Activated CD4-positive, CD25-positive, alpha-beta regulatory T cell treated with anti-CD3 and anti-CD28 coated beads, Interleukin-2, amount 50 U/mL, for 16 hours (primary cell): ENCODE measurements at places on chromosomes 2 and 18.

DNA sequence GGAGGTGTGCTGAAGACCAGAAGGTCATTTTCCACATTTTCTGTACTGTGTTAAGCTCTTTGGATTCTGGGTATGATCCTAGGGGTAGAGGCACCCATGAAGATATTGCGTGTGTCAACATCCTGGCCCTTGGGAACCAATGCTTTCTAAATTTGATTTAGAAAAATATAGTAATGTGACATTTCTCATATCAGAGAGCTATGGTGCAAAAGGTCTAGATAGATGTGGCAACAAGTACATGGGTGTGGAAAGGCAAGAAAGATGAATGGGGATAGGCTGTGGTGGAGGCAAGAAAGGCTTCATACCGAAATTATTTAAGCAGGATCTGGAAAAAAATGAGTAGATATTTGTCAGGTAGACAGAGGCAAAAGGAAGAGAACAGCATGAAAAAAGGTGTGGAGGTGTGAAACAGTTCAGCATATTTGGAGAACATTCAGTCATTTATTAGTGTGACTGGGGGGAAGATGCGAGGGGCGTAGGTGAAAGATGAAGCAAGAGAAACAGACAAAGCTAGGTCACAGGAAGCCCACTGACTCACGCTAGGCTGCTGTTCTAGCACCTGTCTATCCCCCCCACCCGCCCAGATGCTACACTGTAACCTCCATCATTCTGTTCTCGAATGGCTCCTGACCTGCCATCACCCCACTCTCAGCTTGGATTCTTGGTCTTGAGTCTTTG lies 11.7 kb downstream of the DOK1 start:
- DNase-seq: no peak

- no peak for DNase-seq
Measured at GRCh38 chr2:236888794-236889780, 196.6 kb upstream of the COPS8 start.

- DNase-seq: no peak
Measured at GRCh38 chr2:23385748-23386338, 864 bp downstream of the KLHL29 start.

DNA sequence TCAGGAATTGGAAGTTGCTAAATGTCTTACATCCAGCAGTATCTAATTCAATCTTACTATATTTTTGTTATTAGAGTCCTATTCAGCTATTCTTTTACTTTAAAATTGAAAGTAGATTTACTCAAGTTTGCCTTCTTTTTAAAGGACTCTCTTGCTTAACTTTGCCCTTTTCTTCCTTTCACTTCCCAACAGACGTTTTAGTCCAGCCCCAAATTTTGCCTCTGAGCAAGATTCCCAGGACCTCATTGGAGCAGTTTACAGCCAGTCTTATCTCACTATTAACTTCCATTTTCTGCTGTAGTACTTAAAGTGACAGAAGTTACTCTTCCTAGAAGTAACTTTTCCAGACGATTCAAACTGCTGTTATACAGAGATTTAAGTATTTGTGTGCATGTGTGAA lies 1.7 kb upstream of the PRKD3 start:
- no peak for DNase-seq

DNA sequence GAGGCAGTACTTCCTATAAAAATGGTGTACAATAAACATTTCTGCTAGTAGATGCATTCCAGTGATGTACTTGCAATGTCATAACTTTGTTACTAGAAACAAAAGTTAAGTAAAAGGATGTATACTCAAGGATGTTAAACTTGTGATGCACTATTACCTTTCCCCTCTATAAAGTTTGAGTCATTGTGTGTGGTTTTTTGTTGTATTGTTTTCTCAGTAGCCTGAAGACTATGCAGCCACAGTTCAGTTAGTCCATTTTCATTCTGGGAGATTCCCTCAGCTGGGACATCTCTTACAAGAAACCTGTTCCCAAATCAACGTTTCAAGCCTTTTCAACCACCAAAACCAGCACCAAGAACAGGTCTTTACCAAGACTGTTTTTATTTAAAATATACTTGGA lies 5.6 kb downstream of the ATP5MC3 start:
- DNase-seq: no peak

DNA sequence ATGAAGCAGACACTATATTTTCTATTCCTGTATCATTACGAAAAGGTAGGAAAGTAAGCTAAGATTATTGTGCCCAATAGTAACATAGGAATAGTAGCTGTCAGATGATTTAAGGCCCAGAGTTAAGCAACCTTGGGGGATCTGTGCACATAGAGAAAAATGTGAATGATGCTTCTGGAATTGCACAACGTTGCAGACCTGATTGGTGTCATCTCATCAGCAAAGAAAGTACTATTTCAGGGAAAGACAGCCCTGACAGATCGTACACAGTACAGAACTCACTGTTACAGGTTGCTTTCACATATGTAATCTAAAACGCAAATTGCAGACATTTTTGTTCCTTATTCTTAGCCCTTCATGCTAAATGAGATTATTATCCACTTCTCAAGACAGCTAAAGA lies 535.9 kb downstream of the TRIB2 start:
- no peak for DNase-seq

DNA sequence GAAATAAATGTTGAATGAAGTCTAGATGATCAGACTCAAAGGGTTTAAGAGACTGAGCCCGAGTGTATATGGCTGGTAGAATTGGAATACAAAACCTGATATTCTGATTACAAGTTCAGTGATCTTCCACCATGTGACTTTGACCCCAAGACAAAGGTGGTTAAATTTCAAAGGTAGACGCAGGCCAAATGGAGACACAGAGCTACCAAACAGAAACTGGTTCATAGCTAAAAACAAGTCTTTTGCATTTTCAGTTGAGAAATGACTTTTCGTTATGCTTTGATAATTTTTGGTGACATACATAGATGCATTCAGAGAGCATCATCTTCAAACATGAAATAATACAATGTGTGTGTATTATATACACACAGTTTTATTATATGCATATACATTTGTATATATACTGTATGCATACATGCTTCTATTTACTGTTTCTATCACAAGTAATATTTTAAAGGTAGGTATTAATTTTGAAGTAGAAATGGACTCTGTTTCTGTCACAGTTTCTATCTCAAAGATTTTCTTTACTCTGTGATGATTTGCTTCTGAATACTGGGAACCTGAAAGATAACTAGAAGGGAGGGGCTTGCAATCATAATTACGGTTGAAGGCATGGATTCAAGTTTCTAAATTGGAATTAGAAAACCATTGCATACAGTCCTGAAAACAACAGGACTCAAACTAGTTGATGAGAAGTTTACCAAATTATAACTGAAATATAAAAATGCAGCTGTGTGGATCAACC lies 142.3 kb downstream of the ABCA12 start:
- no peak for DNase-seq

- DNase-seq: no peak
Measured at GRCh38 chr2:161606327-161606726, 17.9 kb upstream of the SLC4A10 start.

DNA sequence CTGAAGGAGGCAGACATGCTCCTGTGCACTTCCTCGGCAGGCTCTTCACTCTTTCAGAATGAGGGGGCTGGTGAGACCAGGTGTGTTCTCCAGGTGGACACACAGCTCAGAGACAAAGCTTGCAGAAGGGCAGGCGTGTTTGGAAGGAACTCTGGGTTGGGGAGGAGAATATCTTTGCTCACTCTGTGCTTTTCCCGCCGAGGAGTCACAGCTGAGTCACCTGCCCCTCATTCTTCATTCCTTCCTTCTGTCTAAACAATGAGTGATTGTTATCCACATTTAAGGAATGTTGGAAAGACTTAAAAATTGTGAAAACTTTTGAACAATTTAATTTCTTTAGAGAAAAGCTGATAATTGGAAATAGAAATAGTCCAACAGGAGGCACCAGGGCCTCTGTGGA lies 126.3 kb upstream of the TPO start:
- no peak for DNase-seq

DNA sequence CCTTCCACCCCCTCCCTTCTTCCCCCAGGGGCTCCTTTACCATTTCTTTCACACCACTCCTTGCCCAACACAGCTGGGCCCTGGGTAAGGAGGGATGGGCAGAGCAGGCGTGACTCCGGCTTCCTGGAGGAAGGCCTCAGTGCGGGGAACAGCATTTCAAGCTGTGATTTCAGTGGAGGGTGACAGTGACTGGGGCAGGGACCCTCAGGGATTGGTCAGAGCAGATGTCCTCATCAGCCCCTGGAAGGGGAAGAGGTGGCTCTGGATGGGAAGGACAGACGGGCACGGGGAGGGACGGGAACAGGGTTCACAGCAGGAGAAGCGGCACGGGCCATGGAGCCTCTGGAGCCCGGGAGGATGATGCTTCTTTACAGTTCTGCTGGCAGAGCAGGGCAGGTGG lies 130.8 kb upstream of the TWIST2 start:
- no peak for DNase-seq

GRCh38 chr2:174436351-174436750 lies 40.8 kb downstream of the SCRN3 start:
- DNase-seq: no peak

GRCh38 chr18:27602092-27602491 lies 417.0 kb upstream of the CHST9 start:
- DNase-seq: no peak

- no peak for DNase-seq
Measured at GRCh38 chr18:5600378-5601071, 56.7 kb upstream of the EPB41L3 start.

DNA sequence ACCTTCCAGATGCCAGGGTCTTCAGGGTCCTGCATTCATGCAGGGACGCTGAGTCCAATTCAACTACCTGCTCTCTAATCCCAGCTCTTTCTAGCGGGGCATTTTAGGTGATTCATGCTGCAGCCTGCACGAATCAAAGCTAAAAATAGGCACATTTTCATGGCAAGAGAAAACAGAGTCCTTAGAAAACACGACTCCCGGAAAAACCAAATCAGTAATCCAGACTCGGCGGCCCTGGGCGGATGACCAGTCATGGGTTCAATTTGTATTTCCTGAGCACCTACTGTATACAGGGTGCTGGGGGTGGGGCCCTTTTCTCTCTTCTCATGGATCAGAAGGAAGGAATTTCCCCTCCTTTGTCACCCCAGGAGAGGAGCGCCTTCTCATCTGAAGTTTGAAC lies 64.4 kb downstream of the LONRF2 start:
- DNase-seq: no peak

- no peak for DNase-seq
Measured at GRCh38 chr18:59056706-59057492, 82.8 kb upstream of the SEC11C start.

DNA sequence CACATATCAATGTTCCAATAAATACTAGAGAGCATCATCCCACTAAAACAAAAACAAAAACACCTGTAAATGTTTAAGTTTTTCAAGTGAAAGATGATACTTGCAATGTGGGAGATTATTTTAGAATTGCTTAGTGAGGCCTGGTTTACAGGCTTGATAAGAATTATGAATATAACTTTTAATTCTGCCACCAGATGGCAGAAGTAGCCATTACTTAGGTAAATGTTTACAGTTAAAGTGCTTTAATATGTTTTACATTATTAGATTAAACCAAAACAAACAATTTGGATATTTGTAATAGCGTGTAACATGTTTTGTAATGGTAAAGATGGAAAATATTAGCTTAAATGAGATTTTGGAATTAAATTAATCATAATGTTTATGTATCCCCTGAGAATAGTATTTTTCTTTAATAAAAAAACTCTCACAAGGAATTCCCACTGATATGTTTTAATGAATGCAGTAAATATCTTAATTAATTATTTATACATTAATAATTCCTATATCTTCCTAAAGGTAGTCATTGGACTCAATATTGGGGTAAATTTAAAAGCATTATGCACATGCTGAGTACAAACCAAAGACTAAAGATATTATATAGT lies 522.0 kb downstream of the SPAG16 start:
- no peak for DNase-seq

GRCh38 chr2:207165121-207166038 lies at the start of gene KLF7:
TSS of gene KLF7 (minus strand) at chr2:207165948. CDS start at chr2:207165568, 380 bp downstream.
- peak; percentile 36 for DNase-seq

DNA sequence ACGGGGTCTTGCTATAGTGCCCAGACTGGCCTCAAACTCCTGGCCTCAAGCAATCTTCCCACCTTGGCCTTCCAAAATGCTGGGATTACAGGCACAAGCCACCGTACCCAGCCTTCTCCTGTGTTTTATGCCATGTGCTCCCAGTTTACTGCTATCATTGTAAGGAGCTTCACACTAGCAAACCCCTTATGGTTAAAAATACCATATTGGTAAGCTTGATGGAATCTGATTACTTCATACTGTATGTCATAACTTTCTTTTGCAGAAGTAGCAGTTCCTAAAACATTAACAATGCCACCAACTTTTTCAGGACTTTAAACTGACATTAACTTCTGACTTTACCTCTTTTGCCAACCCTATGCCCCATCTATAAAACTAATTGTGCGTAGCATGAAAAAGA lies 36.2 kb downstream of the HAT1 start:
- DNase-seq: no peak

DNA sequence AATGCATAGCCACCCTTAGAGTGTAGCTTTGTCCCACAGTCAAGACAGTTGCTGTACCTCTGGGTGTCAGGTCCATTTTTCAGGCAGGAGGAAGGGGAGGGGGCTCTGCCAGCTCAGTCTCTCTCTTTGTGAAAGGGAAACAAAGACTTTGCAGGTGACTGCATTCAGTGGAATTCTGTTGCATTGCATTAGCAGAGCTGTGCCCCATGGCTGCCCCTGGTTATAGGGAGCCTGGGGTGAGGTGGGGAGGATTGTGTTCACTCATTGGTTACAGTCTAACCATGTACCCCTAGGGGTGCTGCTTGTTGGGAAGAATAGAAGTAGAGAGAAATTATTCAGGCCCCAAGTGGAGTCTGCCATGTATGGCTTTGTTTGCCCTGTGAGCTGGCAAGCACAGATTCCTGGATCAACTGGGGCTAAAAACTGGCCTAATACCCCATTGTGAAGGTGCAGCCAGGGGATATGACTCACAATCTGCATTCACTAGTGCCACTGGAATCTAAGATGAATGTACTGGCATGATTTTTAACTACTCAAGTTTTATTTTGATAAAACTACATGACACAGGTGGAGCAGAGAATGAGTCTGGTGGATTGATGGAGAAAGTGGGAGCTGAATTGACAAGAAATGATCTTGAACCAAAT lies 118.4 kb downstream of the SH3BP4 start:
- no peak for DNase-seq

GRCh38 chr2:233184669-233185068 lies 66.8 kb upstream of the ATG16L1 start:
- DNase-seq: no peak

- no peak for DNase-seq
Measured at GRCh38 chr2:149765636-149766035, 178.1 kb upstream of the MMADHC start.

DNA sequence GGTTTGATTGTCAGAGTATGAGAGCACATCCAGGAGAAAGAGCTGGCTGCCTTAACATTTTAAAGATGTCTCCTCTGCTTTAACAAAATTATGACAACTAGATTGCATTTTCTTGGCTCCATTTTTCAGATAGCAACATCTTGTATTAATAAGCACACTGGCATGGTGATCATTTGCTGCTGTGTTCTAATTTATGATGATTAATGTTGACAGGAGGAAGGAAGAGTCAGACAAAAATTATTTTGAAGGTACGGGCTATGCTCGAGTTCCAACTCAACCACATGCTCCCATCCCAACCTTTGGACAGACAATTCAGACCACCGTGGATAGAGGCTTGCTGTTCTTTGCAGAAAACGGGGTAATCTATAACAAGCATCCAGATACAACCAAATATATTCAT lies 98.2 kb upstream of the TTC39C start:
- DNase-seq: no peak

- no peak for DNase-seq
Measured at GRCh38 chr18:5144629-5145028, 52.4 kb downstream of the AKAIN1 start.
